Keratinocyte (primary cell): ENCODE measurements at places on chromosomes 11 and 22. TPM values are rescaled to one million over a fixed set of nuclear protein-coding genes. Genes with fewer than 3 reads are reported as not detected.

UVRAG gene
- 7.6 to 11.9 TPM (median 10.7 TPM) in 3 replicates for polyA plus RNA-seq

- peaks cover 14% of the 10 kb centered on the region for H3K4me1 ChIP-seq
- no peaks in the 10 kb centered on the region for H3K36me3 ChIP-seq
Measured at GRCh38 chr11:78641541-78641940, 66.9 kb upstream of the NARS2 start.

SAA4 gene
- polyA plus RNA-seq, result 0.17 TPM in 1 of 3 replicates, not detected in the others

GRCh38 chr22:48960980-48961660 lies 866.6 kb downstream of the BRD1 start:
- no peaks in the 10 kb centered on the region for H3K36me3 ChIP-seq
- no peak overlapping the region for H3K4me3 ChIP-seq
- no peaks in the 10 kb centered on the region for H3K4me1 ChIP-seq
- H3K27me3 ChIP-seq, result no peaks in the 10 kb centered on the region

DNA sequence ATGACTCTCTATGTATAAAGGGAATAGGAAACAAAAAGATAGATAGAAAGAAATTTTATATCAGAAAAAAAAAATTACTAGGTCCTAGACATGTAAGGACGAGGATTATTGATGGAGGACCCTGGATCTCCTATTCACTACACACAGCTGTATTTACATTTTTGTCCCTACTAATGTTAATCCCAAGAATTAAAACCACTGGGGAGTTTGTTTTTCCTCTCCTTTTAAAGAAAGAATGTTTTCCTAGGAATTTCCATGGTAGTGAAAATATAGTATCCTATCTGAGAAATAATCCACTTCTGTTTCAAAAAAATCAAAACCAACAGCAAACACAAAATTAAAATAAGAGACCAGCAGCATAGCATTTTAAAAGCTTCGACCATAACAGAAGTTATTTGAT lies 41.1 kb downstream of the PDGFD start:
- no peaks in the 10 kb centered on the region for H3K27me3 ChIP-seq
- no peak for DNase-seq
- no peaks in the 10 kb centered on the region for H3K36me3 ChIP-seq

GTSE1 gene
- 0.61 to 6.3 TPM (median 4.7 TPM) in 3 replicates for polyA plus RNA-seq

DNA sequence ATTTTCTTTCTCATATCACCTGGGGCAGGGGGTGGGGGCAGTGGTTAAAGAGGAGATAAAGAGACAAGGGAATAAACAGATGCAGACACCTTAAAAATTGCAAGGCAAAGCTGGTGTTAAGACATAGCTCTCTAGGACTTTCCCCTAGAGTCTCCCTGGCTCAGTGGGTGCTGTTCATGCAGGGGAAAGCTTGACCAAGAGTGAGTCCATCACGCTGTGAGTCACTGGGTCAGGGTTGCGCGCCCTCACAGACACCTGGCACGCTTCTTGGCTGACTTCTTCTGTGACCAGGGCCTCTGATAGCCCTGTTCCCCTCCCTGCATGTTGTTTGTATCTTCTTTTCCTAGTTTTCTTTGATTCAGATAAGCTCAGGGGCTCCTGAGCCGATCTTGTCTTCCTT lies 31.9 kb downstream of the COMMD9 start:
- peaks cover 32% of the 10 kb centered on the region for H3K4me1 ChIP-seq
- no peak for DNase-seq
- H3K36me3 ChIP-seq, result no peaks in the 10 kb centered on the region
- no peak overlapping the region for H3K27ac ChIP-seq
- H3K27me3 ChIP-seq, result no peaks in the 10 kb centered on the region

- H3K4me1 ChIP-seq, result peaks cover 27% of the 10 kb centered on the region
- no peak overlapping the region for H3K27ac ChIP-seq
- H3K36me3 ChIP-seq, result peaks cover 14% of the 10 kb centered on the region
- no peak for DNase-seq
- H3K27me3 ChIP-seq, result no peaks in the 10 kb centered on the region
Measured at GRCh38 chr11:65275906-65276305, 14.1 kb downstream of the POLA2 start.

GRCh38 chr11:32087597-32087996 lies 3.3 kb upstream of the RCN1 start:
- H3K4me3 ChIP-seq, result no peak overlapping the region
- H3K4me1 ChIP-seq, result peaks cover 22% of the 10 kb centered on the region
- DNase-seq, result no peak
- no peaks in the 10 kb centered on the region for H3K36me3 ChIP-seq
- H3K27ac ChIP-seq, result no peak overlapping the region
